ENCODE measurements at places on chromosomes 7 and 10.

GRCh38 chr7:54596747-54597146, 54.6 kb downstream of the VSTM2A start:
- no peak for DNase-seq

- DNase-seq, result no peak
Observed at GRCh38 chr10:4254101-4254994, 469.3 kb upstream of the KLF6 start.

- no peak for DNase-seq
Observed at GRCh38 chr7:100418930-100419659, 9.4 kb downstream of the ZCWPW1 start.

DNA sequence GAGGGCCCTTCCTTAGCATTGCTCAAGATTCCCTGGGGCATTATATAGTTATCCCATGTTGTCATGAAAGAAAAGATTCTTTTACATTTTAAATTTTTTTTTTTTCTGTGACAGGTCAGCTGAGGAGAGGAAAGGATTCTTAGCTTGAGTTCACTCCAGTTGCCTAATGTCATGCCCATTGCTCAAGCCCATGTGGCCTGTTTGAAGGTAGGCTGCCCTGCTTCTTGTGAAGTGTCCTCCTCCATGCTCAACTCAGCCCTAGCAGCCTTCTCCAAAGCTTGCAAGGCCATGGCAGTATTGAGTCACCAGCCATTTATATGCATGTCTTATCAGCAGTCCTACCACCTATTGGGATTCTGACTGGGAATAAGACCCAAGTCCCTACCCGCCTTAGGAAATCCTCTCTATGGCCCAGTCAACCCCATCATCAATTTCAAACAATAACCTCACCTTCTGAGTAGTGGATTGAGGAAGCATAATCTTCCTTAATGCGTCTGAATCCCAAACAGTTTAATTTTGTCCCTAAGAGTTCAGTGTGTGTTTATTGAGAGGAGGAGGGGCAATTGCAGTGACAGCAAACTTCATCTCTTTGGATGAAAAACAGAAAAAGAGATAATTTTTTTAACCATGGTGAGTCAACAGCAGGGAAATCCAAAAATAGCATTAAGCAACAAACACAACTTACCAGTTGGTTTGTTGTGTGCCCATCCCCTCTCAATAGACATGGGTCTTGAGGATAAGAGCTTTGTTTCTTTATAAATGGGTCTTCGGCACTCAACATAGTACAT, 38.6 kb upstream of the WASL start:
- DNase-seq, result no peak

DNA sequence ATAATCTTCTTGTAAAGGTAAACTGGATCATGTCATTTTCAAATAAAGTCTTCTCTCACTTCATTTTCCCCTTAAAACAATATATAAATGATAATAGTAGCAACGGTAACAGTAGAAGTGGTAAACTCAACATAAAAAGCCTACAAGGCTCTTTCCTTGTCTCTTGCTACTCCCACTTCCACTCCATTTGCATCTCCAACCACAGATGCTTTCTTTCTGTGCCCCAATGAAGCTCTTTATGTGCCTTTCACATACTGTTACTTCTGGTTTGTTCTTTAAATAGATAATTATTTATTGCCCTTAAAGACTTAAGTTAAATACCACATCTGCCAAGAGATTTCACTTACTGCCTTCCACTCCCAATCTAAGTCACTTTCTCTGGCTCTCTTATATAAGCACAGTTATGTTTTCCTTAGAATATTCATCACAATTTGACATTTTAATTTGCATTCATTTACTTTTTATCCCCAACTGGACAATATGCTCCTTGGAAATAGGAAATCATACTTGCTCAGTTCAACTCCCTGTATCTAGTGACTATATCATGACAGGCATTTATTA, 149.9 kb downstream of the CRPPA start:
- DNase-seq, result no peak

- no peak for DNase-seq
Observed at GRCh38 chr10:55449981-55450380, 649.0 kb upstream of the PCDH15 start.

GRCh38 chr7:134651991-134652390, 5.3 kb downstream of the BPGM start:
- DNase-seq, result no peak

DNA sequence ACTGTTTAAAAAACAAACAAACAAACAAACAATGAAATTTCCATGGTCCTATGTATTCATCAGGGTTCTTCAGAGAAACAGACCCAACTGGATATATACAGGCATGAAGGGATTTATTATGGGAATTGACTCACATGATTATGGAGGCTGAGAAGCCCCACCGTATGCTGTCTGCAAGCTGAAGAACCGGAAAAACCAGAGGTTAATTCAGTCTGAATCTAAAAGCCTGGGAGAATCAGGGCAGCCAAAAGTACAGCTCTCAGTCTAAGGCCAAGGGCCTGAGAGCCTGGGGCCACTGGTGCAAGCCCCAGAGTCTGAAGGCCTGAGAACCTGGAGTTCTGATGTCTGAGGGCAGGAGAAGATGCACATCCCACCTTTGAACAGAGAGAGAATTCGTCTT, 163.5 kb downstream of the MDFIC start:
- no peak for DNase-seq

- DNase-seq, result no peak
Observed at GRCh38 chr10:52335665-52336064, 21.6 kb downstream of the DKK1 start.

- DNase-seq, result no peak
Observed at GRCh38 chr7:157876469-157877285, 539.9 kb downstream of the DNAJB6 start.

- no peak for DNase-seq
Observed at GRCh38 chr10:132626761-132627665, 89.4 kb downstream of the INPP5A start.

GRCh38 chr10:77071001-77071511, 566.6 kb downstream of the KCNMA1 start:
- DNase-seq, result no peak

GRCh38 chr7:149719050-149719899, 54.1 kb downstream of the ZNF467 start:
- DNase-seq, result no peak

- no peak for DNase-seq
Observed at GRCh38 chr7:17963281-17963680, 23.0 kb upstream of the SNX13 start.

GRCh38 chr10:132571650-132572544, 34.3 kb downstream of the INPP5A start:
- peak; percentile 74 for DNase-seq

DNA sequence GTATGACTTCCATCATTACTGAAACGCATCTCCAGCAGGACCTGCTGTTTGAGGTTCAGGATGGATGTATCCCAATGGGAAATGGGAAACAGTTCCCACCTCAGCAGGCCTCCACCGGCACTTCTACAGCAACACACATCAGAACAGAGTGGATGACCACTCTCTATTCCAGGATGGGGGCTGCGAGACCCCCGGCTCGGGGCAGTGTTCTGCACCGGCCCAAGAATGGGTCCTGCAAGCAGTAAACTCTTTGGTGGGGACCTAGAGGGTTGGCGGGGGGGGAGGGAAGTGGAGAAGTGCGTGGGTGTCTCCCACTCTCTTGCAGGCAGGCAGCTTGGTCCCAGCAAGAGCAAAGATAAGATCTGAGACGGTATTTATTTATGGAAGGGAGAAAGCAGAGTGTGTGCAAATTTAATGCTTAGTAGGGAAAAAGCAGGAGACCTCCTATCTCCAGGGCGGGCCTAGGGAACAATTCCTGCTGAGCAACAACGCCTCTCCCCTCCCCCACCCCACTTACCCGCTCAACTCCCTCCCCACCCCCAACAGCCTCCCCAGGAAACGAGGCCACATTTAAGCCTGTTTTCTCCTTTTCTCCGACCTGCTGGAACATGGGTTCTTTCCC, 4.0 kb downstream of the SFMBT2 start:
- DNase-seq, result no peak

GRCh38 chr7:23490357-23491135, 20.3 kb upstream of the IGF2BP3 start:
- DNase-seq, result peak; percentile 65

- no peak for DNase-seq
Observed at GRCh38 chr7:36281945-36282717, 107.5 kb upstream of the ANLN start.

- DNase-seq, result no peak
Observed at GRCh38 chr10:13739183-13739582, 152.4 kb downstream of the PRPF18 start.

All from activated naive CD4-positive, alpha-beta T cell treated with anti-CD3 and anti-CD28 coated beads, Interleukin-2, amount 10 ng/mL, durations not matched to agents 7 days and 5 days (primary cell).